Activated T-cell treated with anti-CD3 and anti-CD28 coated beads for 48 hours (primary cell): ENCODE measurements at places on chromosomes 2 and 18.

DNA sequence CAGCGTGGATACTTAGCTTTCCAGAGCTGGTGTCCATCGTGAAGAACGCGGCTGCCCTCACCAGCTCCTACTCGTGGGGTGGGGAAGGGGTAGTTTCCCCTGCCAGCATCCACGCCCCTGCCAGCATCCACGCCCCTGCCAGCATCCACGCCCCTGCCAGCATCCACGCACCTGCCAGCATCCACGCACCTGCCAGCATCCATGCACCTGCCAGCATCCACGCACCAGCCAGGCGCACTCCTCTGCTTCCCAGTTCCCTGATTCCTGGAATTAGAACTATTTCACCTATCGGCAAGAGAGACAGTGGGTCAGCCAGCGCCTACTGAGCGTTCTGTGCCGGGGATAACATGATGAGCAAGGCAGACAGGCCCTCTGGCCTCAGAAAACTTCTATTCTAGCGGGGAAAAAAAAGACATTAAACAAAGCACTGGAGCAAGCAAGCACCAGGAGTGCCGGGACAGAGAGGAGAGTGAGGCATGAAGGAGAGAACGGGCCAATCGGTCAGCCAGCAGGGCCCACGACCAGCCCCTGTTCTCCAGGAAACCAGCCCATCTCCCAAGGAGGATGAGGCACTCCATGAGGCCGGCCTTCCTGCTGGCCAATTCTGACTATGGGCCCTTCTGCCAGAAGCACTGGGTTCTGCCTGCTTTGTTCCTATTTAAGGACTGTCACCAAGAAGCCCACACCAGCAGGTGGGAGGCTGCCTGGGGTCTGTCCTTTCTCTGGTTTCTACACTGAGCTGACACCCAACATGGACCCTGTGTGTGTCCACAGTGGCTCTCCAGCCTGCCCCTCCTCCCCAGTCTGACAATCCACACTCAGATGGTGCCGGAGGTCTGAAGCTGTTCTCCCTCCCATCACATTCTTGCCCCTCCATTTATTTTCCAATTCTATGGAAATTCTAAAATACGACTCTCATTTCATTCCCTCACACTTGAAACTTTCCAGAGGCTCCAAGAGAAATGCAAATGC, 78.4 kb upstream of the SALL3 start:
- no peak for DNase-seq

DNA sequence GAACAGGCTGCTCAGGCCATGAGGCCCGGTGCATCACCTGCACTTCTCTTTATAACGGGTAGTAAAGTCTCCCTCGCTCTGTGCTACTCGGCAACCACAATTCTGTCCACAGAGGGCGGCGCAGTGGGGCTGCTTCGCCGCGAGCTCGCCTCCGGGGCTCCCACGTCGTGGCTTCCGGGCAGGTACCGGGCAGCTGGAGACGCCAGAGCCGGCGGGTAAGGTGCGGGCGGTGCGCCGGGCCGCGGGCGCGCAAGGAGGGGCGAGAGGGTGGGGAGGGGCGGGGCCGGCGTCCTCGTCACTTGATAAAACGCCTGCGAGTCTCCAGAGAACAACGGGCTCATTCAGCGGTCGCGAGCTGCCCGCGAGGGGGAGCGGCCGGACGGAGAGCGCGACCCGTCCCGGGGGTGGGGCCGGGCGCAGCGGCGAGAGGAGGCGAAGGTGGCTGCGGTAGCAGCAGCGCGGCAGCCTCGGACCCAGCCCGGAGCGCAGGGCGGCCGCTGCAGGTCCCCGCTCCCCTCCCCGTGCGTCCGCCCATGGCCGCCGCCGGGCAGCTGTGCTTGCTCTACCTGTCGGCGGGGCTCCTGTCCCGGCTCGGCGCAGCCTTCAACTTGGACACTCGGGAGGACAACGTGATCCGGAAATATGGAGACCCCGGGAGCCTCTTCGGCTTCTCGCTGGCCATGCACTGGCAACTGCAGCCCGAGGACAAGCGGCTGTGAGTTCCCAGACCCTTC, at the start of gene ITGA6:
TSS of gene ITGA6 (plus strand) at position 331 of the 734 bp plus-strand sequence.
- DNase-seq: peak; percentile 68

DNA sequence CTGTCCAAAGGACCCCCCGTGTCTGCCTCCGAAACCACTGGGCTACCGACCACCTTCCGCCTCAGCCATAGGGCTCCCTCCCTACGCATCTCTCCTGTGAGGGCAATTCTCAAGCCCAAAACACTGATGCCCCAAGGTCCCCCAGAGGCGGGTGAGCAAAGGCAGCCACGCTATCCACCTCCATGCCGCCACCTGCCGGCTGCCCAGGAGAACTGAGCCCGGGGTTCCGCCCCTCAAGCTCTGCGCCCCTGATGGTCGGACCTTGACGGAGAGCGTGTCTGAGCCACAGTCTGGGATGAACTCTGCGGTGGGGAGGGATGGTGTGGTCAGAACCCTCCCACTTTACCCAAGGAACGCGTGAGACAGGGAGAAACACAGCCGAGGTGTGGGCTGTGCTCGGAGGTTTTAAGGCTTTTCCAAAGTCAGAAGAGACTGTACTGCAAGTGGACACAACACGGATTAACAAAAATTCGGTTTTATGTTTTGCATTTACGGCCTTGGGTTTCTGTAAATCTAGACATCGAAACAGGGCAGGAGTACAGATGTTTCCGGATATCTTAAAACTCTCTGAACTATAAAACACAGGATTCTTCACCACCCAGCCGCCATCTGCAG, 114.1 kb downstream of the ZNF516 start:
- DNase-seq: peak; percentile 17

DNA sequence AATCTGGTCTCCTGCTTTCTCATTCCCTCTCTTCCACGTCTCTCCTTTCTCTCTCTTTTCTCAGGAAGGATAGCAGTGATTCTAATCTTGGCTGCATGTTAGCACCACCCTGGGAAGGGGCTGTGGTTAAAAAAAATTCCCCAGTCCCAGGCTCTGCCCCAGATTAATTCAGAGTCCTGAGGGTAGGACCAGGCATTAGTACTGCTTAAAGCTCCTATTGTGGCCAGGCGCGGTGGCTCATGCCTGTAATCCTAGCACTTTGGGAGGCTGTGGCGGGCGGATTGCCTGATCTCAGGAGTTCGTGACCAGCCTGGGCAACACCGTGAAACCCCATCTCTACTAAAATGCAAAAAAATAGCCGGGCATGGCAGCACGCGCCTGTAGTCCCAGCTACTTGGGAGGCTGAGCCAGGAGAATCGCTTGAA, 35.4 kb upstream of the EML4 start:
- no peak for DNase-seq

GRCh38 chr2:85255813-85256594, 71.8 kb downstream of the TGOLN2 start:
- DNase-seq: no peak

GRCh38 chr2:217215877-217216276, 356.0 kb upstream of the TNP1 start:
- no peak for DNase-seq

DNA sequence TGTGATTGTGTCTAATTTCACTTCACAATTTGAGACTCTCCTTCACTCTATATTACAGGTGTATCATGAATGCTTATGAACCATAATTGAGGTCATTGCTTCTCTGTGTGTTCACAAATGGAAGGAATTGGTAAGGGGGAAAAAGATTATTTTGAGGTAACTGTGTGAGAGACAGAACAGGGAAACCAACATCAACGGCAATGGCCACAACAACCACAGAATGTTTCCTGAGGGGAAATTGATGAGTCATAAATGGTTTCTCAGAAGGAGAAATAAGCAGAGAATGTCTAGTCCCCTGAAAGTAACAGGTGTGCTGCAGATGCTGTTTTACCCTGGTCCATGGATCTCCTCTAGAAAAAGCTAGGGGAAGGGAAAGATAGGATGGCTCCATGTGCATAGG, 361.2 kb upstream of the GALNT5 start:
- no peak for DNase-seq

GRCh38 chr2:121969766-121970639, 214.6 kb downstream of the TSN start:
- no peak for DNase-seq

DNA sequence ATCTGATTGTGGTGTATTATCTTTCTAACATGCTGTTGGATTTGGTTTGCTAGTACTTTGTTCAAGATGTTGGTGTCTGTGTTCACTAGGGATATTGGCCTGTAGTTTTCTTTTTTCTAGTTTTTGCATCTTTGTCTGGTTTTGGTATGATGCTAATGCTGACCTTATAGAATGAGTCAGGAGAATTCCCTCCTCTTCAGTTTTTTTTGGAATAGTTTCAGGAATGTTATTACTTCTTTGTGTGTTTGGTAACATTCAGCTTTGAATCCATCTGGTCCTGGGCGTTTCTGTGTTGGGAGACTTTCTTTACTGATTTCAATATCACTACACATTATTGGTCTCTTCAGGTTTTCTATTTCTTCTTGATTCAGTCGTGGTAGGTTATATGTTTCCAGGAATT, 124.2 kb upstream of the EPB41L5 start:
- no peak for DNase-seq

- no peak for DNase-seq
Measured at GRCh38 chr2:72895759-72896281, 8.6 kb downstream of the SPR start.

DNA sequence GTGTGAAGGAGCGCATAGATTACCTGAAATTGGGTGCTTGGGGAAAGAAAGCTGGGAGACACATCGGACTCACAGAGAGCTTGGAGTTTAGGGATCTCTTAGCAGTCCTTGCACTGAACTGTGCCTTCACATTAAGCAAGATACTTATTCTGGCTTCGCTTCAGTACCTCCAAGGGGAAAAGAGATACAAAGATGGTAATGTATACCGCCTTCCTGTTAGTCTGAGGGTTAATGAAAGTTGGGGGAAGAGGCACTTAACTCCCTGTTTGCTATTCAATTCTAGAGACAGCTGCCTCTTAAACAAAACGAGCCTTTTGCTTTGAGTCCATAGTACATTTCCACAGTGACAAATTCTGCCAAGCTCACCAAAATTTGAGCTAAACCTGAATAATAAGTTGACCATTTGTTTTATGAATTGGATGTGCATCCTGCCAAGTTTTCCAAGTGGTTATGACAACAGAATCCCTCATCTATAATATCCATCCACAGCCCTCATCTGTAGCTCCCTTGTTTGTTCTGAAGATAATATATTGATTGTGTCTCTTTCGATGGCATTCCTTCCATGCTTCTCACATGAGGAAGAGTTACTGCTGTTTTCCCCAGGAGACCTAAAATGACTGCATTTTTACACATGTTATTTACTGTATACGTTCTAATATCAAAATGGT, 287.1 kb upstream of the ATP5MC3 start:
- no peak for DNase-seq

- no peak for DNase-seq
Measured at GRCh38 chr2:48927355-48927754, 171.8 kb upstream of the LHCGR start.

DNA sequence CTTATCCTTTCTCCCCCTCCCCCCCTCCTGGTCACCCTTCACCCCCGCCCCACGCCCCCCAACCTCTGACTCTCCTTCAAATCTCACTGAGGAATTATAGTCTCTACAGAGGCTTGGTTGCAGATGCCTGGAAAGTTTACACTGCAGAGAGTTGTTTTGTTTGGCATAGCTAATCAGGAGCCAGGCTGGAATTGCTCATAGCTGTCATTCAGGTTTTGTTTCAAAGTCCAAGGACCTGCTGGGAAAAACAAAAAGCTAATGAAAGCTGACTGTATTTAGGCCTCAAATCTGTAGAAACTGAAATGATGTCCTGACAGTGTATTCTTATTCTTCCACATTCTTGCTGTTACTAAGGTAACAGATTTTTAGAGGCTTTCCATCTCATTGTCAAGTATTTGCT, 22.6 kb downstream of the GREB1L start:
- no peak for DNase-seq

DNA sequence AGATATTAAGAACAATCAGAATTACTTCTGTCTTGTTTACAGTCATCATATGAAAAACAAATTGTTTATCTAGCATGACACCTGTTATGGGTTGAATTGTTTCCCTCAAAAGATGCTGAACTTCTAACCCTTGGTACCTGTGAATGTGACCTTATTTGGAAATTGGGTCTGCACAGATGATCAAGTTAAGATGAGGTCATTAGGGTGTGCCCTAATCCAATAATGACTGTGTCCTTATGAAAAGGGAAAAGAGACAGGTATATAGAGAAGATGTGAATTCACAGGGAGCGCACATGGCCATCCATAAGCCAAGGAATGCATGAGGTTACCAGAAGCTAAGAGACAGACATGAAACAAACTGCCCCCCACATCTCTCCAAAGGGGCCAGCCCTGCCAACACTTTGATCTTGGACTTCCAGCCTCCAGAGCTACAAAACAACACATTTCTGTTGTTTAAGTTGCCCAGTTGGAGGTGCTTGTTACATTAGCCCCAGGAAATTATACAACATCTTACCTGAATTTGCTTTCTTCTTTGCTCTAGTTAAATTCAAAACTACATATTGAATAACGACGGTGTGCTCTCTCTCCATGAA, 2.3 kb upstream of the HPCAL1 start:
- DNase-seq: no peak

GRCh38 chr2:122100346-122100745, 344.9 kb downstream of the TSN start:
- DNase-seq: no peak

DNA sequence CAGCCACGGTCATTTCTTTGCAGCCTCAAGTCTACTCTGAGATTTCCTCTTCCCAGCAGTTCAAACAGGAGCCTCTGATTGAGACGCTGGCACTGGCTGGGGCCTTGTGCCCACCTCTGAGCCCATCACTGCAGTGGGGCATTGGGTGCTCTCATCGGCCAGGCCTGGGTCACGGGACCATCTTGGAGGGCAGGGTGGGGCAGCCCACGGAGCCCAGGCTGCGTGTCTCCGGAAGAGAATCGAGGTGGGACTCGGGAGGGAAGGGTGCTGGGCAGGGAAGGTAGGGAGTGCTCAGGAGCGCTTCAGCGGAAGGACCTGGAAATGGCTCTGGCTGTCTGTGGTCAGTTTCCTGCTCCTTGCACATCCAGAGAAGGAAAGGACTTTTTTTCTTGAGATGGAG, 82.4 kb downstream of the RTP5 start:
- no peak for DNase-seq

DNA sequence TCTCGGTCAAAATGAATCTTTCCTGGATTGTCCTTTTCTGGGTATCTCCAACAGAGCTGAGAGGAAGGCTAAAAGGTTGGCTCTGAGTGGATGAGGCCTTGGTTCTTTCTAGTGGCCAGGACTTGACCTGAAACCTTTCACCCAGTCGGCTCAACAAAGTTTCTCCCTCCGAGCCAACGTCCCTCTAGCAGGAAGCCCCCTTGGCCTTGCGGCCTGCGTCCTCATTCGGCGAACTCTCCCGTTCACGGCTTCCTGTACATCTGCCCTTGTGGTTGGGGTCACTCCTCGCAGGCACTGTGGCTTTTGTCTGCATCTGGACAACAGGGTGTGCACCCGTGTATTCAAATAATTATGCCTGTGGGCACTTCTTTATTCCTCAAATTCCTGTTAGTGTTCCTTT, 9.4 kb upstream of the SIX3 start:
- no peak for DNase-seq

DNA sequence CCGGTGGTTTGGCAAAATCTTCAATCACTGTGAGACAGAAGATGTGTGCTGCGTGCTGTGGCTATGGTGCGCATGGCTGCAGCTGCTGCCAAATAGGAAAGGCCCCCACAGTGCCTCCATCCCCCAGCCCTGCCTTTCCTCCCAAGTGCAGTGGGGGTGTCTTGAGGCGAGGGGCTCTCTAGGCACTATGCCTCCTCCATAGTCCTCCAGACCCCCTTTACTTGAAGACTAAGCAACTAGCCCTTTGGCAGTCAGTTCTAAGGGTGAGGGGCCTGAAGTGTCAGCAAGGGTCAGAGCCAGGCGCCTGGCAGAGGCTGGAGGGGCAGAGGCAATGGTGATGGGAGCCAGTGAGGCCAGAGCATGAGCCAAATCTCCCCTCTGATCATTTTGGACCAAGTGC, 13.6 kb upstream of the TMEM185B start:
- DNase-seq: no peak
